ENCODE measurements at places on chromosomes 5 and 9. TPM values are rescaled to one million over a fixed set of nuclear protein-coding genes. Genes with fewer than 3 reads are reported as not detected.
A peak's percentile ranks its signal among the peaks of the same experiment; 100 is the strongest.

Gene STPG3
- polyA plus RNA-seq = not detected

GRCh38 chr9:74245866-74246497 is 251.2 kb upstream of the RORB start:
- DNase-seq = peak; percentile 1

- DNase-seq = no peak
Measured at GRCh38 chr9:114416290-114416689, 28.5 kb upstream of the AKNA start.

- DNase-seq = no peak
Measured at GRCh38 chr5:154330097-154330667, 115.6 kb upstream of the SAP30L start.

DNA sequence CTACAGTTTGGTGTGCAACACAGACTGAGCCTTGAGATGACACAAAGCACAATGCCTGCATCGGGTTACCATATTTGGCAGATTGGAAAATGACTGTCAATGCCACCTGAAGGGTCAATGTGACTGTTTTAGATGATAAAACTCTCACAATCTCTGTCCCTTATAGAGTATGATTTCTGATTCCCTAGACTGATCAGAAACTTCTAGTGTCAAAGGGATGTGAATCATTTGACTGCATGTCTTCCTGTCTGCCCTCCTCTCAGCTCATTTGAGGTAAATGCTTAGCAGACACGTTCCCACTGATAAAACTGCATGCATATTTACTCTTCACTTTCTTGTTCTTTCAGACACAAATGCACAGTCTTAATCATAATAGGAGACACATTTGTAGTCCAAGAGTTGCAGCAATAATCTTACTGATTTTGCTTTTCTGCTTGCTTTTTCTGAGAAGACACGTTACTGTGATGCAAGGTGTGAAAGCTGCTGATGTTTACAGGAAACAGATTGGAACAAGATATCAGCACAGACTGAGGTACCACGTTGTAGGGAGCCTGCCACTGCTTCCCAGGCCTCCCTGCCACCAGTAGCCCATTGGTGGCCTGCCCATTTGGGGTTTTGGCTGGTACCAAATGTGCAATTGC is 77.8 kb downstream of the GCNT4 start:
- no peak for DNase-seq

Gene SLC25A2
- not detected for polyA plus RNA-seq

Gene PPIC
- polyA plus RNA-seq = 24.2 TPM

DNA sequence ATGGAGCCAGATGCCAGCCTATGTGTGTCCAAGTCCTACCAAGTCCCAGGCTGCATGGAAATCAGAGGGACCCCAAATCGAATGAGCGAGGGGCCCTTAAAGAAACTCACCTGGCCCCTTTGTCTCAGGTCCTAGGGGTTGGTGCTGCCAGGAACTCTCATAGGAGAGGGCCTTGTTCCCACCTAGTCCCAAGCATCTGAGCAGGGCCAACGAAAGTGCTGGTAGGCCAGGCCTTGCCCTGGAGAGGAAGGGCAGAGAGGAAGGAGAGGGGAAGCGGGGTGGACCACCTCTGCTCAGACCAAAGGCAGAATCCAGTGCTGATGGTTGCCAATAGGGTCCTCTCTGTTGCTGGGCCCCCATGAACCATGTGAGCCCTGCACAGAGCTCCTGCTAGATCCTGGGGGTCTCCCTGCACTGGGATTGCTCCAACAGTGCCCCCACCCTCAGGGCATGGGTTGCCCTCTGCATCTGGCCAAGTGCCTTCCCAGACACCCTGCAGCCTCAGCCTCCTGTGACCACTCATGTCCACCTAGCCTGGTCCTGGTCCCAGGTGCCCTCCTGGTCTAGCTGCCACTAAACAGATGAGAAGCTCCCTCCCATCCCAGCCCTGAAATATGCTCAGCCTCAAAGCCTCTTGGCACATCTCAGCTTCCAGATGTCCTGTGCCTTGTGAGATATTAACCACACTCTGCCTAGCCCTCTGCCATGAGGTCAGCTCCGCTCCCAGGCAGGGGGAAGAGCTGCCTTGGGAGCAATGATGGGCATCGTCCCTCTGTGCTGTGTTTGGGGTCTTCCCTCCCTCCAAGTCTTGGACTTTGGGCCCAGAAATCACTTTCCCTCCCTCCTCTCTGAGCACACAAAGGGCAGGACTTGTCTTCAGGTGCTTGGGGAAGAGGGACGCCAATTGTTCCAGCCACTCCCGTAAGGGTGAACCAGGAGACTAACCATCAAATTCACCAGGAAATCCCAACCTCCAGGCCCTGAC is 109.6 kb downstream of the ADAMTS2 start:
- no peak for DNase-seq

GRCh38 chr9:131650254-131650653 is 89.6 kb downstream of the RAPGEF1 start:
- no peak for DNase-seq

DNA sequence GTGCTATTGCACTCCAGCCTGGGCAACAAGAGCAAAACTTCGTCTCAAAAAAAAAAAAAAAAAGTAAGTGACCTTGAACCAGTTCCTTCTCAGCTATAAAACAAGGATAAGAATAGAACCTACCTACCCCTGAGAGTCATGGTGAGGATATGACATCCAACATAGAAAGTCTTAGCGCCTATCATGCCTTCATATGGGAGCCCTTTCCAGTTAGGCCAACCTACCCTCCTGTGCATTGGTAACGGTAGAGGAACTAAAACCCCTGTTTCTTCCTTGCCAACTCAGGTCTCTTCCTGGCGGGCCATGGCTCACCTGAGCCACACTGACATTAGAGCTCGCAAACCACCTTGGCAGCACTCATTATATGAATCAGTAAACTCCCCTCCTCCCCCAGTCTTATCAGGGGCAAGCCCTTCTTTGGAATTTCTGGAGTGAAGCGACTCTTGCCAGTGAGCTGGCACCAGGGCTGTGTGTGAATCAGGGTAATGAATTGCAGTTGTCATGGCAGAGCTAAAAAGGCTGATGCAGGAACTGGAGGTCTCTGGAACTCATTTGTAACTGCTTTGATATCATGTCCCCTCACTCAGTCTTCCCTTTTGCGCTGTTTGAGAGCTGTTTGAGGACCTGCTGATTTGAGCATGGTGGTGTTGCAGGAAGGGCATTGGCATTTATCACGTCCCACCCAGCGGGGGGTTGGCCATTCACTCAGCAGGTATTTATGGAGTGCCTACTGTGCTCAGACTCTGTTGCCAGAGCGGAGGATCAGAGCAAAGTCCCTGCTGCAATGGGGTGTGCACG is 10.3 kb downstream of the WWC1 start:
- no peak for DNase-seq

- DNase-seq = no peak
Measured at GRCh38 chr5:173729079-173729765, 112.8 kb upstream of the BOD1 start.

DNA sequence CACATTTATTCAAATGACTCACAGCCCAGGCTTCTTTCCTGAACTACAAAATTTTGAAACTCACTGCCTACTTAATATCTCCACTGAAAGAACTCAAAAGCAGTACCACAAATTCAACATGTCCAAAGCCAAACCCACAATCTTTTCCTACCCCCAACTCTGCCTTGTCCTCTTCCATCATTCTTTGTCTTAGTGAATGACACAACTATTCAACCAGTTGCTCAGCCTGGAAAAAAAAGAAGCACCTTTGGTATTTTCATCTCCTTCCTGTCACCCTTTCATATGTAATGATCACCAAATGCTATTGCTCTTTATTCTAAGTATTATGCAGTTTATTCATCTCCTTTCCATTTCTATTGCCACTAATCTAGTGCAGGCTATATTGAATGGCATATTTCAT is 216.3 kb downstream of the TMEM232 start:
- DNase-seq = no peak

DNA sequence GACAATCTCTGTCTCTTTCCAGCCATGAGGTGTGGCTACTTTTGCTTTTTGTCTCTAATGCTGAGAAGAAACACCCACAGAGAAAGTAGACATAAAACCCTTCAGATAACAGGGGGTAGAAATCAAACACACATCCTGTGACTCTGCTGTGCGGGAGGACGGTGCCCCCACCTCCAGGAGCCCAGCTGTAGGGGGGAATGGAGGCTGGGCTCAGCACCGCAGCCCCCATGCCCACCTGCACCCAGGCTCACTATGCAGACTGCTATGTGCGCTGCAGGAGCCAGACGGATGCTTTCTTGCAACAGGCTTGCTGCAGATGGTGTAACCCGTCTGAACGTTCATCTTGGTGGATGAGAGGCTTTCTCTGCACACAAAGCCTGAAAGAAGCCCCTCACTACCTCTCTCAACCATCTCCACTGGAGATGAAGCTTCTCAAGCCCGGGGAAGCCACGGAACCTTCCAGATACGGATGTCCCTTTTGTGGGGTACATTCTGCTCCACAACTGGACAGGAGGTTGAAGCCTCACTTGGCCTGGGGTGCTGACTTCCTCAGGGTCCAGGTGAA is 207.2 kb downstream of the GADD45G start:
- no peak for DNase-seq

Gene FBP2
- polyA plus RNA-seq = 86.4 TPM

- no peak for DNase-seq
Measured at GRCh38 chr9:113785334-113785733, 90.8 kb upstream of the ZNF618 start.

Gene BDP1
- 22.0 TPM for polyA plus RNA-seq

Gene GPX3
- 64.9 TPM for polyA plus RNA-seq

- no peak for DNase-seq
Measured at GRCh38 chr5:92635001-92635461, 946.0 kb downstream of the NR2F1-AS1 start.

Gene UHRF2
- polyA plus RNA-seq = 35.8 TPM

GRCh38 chr5:115450741-115451140 is 93.8 kb downstream of the FEM1C start:
- no peak for DNase-seq

Gene SSBP2
- polyA plus RNA-seq = 63.5 TPM

Gene OR1K1
- not detected for polyA plus RNA-seq

Gene KIF4B
- polyA plus RNA-seq = not detected

Gene LCN2
- 1.1 TPM for polyA plus RNA-seq

Gene IFNA16
- polyA plus RNA-seq = not detected

DNA sequence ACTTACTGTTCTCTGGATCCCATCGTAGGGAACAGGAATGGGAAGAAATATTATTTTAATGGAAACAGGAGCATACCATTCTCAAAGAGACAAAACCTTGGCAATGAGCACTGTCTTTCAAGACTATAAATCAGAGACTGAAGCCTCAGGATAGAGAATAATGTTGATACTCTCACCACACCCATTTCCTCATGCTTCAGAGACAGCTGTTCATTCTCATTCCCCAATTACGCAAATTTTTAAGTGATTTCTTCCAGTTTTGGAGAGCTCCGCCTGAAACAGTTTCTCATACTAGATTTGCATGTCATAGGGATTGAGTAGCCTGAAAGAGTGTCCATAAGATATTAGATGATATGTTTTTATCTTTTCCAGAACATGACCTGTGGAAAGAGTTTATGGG is 290.5 kb upstream of the RASA1 start:
- no peak for DNase-seq

DNA sequence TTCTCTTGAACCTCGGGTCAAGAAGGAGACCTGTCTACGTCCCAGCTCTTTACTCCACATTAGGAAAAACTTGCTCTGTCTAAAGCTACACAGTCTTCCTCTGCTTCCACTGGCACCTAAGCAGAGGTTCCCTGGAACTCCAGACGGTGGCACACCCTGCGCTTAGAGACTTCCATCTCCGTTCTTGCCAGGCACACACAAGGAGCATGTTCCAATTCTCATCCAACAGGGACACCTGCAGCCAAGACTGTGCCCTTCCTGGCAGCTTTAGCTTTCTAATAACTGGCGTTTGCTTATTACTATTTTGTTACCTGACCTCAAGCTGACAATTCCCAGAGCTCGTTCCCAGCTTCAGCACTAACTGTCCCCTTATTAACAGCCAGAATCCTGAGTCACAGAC is 16.0 kb downstream of the CAPSL start:
- DNase-seq = no peak

GRCh38 chr9:137477778-137478612 is 18.9 kb upstream of the NSMF start:
- DNase-seq = no peak

- no peak for DNase-seq
Measured at GRCh38 chr5:134590992-134591659, 41.5 kb downstream of the SAR1B start.

Gene FOXI1
- polyA plus RNA-seq = not detected

- no peak for DNase-seq
Measured at GRCh38 chr9:71780953-71781352, 12.6 kb upstream of the CEMIP2 start.

DNA sequence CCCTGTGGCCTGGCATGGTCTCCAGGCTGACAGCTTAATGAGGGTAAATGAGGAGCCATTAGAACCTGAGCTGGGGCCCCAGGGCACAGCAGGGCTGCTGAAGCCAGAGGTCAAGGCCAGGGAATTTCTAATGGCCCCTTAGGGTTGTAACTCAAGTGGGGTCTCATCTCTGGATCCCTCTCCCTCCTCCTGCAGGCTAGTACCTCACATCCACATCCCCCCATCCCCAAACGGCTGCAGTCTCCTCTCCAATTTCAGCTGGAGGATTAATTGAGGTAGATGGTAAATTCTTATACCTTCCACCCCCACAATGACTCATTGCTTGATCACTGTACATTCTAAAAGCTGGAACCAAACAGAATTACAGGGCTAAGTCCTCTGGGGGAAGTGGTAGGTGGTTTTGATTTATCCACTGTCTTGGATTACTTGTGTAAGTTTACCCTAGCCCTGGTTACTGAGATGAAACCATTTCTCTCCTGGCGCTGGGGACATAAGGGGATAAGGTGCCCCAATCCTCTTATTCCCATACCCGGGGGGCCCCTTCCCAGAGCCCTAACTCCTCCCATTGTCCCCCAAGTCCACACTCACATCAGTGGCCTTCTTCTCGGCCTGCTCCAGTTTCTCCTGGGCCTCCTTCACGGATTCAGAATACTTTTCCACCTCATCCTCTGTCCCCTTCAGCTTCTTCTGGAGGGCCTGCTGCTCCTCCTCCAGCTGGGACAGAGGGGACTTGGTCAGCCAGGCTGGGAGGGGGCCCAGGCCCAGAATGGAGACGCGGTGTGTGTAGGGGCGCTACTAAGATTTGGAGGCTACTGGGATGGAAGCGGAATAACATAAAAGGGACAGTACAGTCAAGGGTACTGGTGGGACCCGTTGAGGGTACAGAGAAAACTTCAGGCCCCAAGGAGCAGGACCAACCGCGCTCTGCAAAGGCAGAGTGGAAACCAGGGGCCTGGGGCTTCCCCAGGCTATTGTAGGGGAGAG is 875 bp downstream of the TPM2 start:
- DNase-seq = no peak

DNA sequence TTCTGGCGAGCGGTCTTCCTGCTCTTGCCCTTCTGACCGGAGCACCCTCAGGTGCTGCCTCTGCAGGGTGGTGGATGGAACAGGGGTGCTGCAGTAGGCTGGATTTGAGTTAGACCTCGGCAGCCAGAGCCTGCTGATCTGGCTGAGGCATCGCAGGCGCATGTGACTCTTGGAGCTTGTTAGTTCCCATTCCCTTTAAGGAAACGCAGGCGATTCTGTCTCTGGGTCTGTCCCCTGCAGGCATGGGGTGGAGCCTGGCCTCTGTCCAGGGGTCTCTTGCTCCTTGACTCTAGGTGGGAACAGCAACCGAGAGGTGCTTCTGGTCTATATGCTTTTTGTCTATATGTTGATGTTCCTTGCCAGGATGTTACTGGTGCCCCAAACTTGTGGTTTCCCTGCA is 3.1 kb downstream of the WNK2 start:
- no peak for DNase-seq
